Aortic smooth muscle cell (primary cell): ENCODE measurements at places on chromosomes 1 and 21. TPM values are rescaled to one million over a fixed set of nuclear protein-coding genes. Genes with fewer than 3 reads are reported as not detected.

LRRN2 gene
- not detected in 2 replicates for total RNA-seq

RASAL2 gene
- 16.5 and 17.9 TPM in 2 replicates for total RNA-seq

ZNF683 gene
- total RNA-seq, result not detected in 2 replicates

KCNT2 gene
- total RNA-seq, result 2.2 and 4.2 TPM in 2 replicates

SPRR4 gene
- not detected in 2 replicates for total RNA-seq

GCSAML gene
- not detected in 2 replicates for total RNA-seq

NGF gene
- total RNA-seq, result 7.7 and 12.7 TPM in 2 replicates

SRM gene
- 16.8 and 17.6 TPM in 2 replicates for total RNA-seq

RGS13 gene
- total RNA-seq, result not detected in 2 replicates

PRAMEF2 gene
- total RNA-seq, result not detected in 2 replicates

C1orf185 gene
- total RNA-seq, result not detected in 2 replicates

LCE1C gene
- total RNA-seq, result not detected in 2 replicates

TCEA3 gene
- total RNA-seq, result 14.0 and 20.3 TPM in 2 replicates

FAM72A gene
- 3.5 and 4.4 TPM in 2 replicates for total RNA-seq

PADI2 gene
- total RNA-seq, result under 0.01 TPM in 1 of 2 replicates, not detected in the other

VANGL1 gene
- 6.9 and 9.9 TPM in 2 replicates for total RNA-seq

IFNLR1 gene
- not detected in 2 replicates for total RNA-seq

PTPRC gene
- total RNA-seq, result 0.12 and 0.40 TPM in 2 replicates
